C1 segment of cervical spinal cord (tissue), 14 donors: ENCODE measurements at places on chromosomes 13 and 19.

GRCh38 chr13:43021926-43022670 lies 1.3 kb upstream of the DNAJC15 start:
- no peak for DNase-seq

GRCh38 chr13:98291658-98292057 lies 114.6 kb upstream of the RNF113B start:
- DNase-seq = no peak

DNA sequence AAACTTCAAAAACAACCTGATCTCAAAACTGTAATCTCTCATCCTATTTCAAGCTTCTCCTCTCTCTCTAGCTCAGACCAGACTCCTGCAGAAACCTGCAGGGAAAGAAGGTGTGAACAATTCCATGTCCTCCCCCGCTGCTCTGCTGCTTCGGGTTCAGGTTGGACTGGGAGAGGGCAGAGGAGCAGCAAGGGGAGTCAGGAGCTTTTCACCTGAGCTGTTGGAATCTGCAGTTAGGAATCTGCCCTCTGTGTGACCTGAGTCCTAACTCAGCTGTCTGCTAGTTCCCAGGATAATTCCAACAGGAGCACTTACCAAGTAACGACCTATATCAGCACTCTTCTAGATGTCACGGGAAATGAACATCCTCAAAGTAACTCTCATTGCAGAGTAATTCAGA lies 118.3 kb downstream of the DNAJC15 start:
- no peak for DNase-seq

DNA sequence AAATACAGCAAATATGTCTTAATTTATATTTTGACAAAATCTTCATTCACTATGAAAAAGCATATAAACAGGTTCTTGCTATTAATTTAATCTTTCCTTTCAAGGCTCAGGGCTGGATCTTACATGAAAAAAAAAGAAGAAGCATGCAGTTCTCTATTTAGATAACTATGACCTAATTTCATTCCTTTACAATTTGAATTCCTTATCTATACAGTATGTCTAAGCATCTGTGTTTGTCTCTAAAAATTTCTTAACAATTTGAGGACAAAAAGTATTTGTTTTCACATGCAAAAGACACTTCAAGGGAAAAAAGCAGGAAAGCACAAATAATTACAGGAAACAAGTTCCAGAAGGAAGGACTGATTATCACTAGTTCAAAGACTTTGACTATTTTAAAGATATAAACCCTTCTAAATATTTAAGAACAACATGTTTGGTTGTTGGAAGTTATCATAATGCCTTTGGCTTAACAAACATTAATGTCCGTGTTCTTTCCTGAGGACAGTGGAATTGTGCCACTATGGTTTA lies 157.5 kb downstream of the TBC1D4 start:
- no peak for DNase-seq

- DNase-seq = no peak
Observed at GRCh38 chr19:5534787-5535586, 32.8 kb downstream of the TINCR start.

- no peak for DNase-seq
Observed at GRCh38 chr13:46195016-46195415, 13.0 kb upstream of the LCP1 start.

- no peak for DNase-seq
Observed at GRCh38 chr13:107585469-107586180, 629.7 kb downstream of the LIG4 start.

GRCh38 chr13:100464006-100464405 lies 124.6 kb downstream of the GGACT start:
- no peak for DNase-seq

- DNase-seq = no peak
Observed at GRCh38 chr19:35355791-35356460, 2.3 kb upstream of the FFAR3 start.
